ENCODE measurements at places on chromosomes 7 and 10.

- no peaks in the 10 kb centered on the region for H3K4me1 ChIP-seq
- no peak overlapping the region for H3K4me3 ChIP-seq
- DNase-seq: no peak
- H3K27me3 ChIP-seq: no peaks in the 10 kb centered on the region
- no peak overlapping the region for H3K27ac ChIP-seq
Observed at GRCh38 chr7:13411636-13412035, 577.8 kb downstream of the ETV1 start.

DNA sequence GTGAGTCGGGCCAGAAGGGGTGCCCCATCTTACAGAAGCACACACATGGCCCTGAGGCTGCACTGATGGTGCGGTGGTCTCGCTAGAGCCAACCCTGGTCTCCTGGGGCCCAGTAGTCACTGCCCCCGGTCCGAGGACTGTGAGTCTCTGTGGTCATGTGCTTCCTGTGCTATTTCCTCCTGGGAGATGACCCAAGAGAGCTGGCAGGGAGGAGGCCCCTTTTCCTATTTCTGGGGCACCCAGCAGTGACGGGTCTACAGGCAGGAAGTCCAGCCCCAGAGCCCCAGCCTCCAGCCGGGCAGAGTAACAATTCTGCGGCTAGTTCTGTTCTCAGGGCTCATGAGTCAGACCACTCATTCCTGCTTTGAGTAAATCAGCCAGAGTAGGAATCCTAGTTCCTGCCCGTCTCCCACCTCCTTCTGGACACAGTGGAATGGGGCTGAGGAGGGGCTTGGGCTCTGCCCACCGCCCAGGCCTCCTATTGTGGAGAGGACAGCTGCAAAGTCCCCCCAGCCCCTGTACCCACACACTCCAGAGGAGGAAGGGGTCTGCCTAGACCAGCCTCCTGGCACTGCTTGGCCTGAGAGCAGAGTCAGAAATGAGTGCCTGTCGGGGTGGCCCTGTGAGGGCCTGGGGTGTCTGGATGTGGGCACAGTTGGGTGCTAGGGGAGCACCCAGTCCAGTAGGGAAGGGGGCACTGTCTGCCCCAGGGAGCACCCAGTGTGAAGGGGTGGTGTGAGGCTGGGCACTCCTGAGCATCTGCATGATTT lies 80.5 kb upstream of the PPIF start:
- peak; percentile 68 for DNase-seq
- no peak overlapping the region for H3K4me3 ChIP-seq
- peaks cover 5% of the 10 kb centered on the region for H3K36me3 ChIP-seq
- H3K27ac ChIP-seq: peak overlapping the region; percentile 92
- H3K27me3 ChIP-seq: no peaks in the 10 kb centered on the region

GRCh38 chr7:133121175-133121844 lies 39.4 kb upstream of the CHCHD3 start:
- no peaks in the 10 kb centered on the region for H3K36me3 ChIP-seq
- H3K27me3 ChIP-seq: no peaks in the 10 kb centered on the region
- H3K4me1 ChIP-seq: no peaks in the 10 kb centered on the region
- no peak overlapping the region for H3K27ac ChIP-seq
- H3K4me3 ChIP-seq: no peak overlapping the region

- no peaks in the 10 kb centered on the region for H3K27me3 ChIP-seq
- no peak overlapping the region for H3K27ac ChIP-seq
- peaks cover 15% of the 10 kb centered on the region for H3K4me1 ChIP-seq
- H3K36me3 ChIP-seq: no peaks in the 10 kb centered on the region
- DNase-seq: peak; percentile 75
Observed at GRCh38 chr7:151796091-151796870, 80.6 kb downstream of the PRKAG2 start.

- no peaks in the 10 kb centered on the region for H3K27me3 ChIP-seq
- H3K27ac ChIP-seq: no peak overlapping the region
- DNase-seq: no peak
- no peak overlapping the region for H3K4me3 ChIP-seq
Observed at GRCh38 chr10:10613656-10614244, 403.9 kb upstream of the CELF2 start.

DNA sequence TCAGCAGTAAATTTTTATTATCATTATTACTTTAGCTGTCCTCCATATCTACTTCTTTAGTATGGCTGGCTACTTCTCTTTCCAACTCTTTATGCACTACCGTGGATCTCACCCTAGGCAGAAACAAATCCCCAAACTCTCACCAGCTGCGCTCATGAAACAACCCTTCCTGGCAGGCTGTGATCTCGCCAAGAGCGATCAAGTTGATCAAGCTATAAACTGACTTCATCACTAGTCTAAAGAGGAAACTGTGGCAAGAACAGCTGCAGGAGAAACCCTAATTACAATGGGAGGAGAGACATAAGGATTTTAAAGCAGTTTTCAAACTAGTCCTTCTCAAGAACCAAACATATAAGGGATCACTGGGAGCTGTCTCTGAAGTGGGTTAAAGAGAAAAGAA lies 160.5 kb upstream of the PRSS58 start:
- no peaks in the 10 kb centered on the region for H3K36me3 ChIP-seq
- no peaks in the 10 kb centered on the region for H3K4me1 ChIP-seq
- H3K27me3 ChIP-seq: no peaks in the 10 kb centered on the region
- H3K4me3 ChIP-seq: no peak overlapping the region
- no peak for DNase-seq

GRCh38 chr7:120990468-120991118 lies 2.1 kb downstream of the CPED1 start:
- DNase-seq: peak; percentile 52
- H3K27ac ChIP-seq: peak overlapping the region; percentile 66
- H3K4me3 ChIP-seq: no peak overlapping the region
- no peaks in the 10 kb centered on the region for H3K36me3 ChIP-seq
- no peaks in the 10 kb centered on the region for H3K27me3 ChIP-seq
- peaks cover 15% of the 10 kb centered on the region for H3K4me1 ChIP-seq

- no peak overlapping the region for H3K27ac ChIP-seq
- peaks cover 3% of the 10 kb centered on the region for H3K36me3 ChIP-seq
- no peaks in the 10 kb centered on the region for H3K27me3 ChIP-seq
- peaks cover 3% of the 10 kb centered on the region for H3K4me1 ChIP-seq
- DNase-seq: no peak
Observed at GRCh38 chr10:70528741-70529362, 50.3 kb downstream of the PALD1 start.

- H3K27ac ChIP-seq: no peak overlapping the region
- no peaks in the 10 kb centered on the region for H3K27me3 ChIP-seq
- peaks cover 1% of the 10 kb centered on the region for H3K4me1 ChIP-seq
- no peak overlapping the region for H3K4me3 ChIP-seq
- DNase-seq: no peak
Observed at GRCh38 chr10:12455766-12456165, 106.4 kb downstream of the CAMK1D start.

DNA sequence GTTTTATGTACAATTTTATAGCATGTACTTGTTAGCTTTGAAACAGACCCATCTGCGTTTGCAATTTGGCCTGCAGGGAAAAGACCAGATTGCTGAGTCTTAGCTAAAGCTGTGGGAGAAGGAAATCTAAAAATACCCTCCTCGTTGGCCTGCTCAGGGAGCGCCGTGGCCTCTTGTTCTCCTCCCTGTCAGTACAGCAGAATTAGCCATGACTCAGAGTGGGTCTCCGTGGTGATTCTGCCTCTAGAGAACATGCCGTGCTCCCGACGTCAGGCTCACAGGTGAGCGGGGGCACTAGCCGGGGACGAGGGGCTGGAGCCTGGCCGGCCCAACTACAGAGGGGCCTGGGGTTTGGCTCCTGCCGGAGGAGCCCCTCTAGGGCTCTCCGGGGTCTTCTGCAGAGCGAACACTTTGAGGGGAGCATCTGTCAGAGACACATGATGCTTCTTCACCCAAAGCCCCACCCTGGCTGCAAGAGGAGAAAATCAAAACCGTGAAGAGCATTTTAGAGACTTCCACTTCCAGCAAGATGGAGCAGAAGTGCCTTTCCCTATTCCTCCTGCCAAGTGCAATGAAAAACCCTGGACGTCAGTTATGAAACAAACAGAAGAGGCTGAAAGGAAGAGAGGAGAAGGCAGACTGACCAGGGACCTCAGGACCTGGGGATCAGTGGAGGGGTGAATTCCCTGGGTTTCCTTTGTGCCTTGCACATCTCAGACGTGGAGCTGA lies 98.9 kb downstream of the LHPP start:
- H3K4me1 ChIP-seq: peaks cover 12% of the 10 kb centered on the region
- H3K36me3 ChIP-seq: no peaks in the 10 kb centered on the region
- peak; percentile 73 for DNase-seq
- H3K27me3 ChIP-seq: no peaks in the 10 kb centered on the region
- no peak overlapping the region for H3K4me3 ChIP-seq

DNA sequence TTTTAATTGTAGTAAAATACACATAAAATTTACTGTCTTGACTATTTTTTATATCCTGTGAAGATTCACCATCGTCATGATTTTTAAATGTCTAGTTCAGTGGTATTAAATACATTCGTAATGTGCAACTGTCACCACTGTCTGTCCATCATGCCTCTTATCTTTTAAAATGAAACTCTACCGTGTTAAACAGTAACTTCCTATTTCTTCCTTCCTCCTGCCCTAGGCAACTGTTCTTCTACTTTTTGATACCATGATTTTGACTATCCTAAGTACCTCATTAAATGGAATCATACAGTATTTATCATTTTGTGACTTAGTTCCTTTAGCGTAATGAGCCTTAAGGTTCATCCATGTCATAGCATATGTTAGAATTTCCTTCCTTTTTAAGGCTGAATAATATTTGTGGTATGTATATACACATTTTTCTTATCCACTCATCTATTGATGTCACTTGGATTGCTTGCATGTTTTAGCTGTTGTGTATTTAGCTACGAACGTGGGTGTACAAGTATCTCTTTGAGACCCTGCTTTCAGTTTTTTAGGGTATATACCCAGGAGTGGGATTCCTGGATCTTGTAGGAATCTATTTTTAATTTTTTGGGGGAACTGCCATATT lies 13.5 kb downstream of the SLK start:
- H3K27me3 ChIP-seq: no peaks in the 10 kb centered on the region
- peaks cover 5% of the 10 kb centered on the region for H3K4me1 ChIP-seq
- H3K36me3 ChIP-seq: no peaks in the 10 kb centered on the region
- H3K27ac ChIP-seq: no peak overlapping the region
- no peak overlapping the region for H3K4me3 ChIP-seq
